ENCODE measurements at places on chromosomes 11 and 22.

DNA sequence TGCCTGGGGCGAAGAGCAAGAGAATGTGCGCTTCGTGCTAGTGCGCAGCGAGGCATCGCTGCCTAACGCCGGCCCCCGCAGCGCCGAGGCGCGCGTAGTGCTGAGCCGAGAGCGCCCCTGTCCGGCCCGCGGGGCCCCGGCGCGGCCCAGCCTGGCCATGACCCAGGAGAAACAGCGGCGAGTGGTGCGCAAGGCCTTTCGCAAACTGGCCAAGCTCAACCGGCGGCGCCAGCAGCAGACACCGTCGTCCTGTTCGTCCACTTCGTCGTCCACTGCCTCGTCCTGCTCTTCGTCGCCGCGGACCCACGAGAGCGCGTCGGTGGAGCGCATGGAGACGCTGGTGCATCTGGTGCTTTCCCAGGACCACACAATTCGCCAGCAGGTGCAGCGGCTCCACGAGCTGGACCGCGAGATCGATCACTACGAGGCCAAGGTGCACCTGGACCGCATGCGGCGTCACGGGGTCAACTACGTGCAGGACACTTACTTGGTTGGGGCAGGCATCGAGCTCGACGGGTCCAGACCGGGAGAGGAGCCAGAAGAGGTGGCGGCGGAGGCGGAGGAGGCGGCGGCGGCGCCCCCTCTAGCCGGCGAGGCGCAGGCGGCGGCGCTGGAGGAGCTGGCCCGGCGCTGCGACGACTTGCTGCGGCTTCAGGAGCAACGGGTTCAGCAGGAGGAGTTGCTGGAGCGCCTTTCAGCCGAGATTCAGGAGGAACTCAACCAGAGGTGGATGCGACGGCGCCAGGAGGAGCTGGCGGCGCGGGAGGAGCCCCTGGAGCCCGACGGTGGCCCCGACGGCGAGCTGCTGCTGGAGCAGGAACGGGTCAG lies 1.0 kb downstream of the RASSF10 start:
- DNase-seq, result no peak

DNA sequence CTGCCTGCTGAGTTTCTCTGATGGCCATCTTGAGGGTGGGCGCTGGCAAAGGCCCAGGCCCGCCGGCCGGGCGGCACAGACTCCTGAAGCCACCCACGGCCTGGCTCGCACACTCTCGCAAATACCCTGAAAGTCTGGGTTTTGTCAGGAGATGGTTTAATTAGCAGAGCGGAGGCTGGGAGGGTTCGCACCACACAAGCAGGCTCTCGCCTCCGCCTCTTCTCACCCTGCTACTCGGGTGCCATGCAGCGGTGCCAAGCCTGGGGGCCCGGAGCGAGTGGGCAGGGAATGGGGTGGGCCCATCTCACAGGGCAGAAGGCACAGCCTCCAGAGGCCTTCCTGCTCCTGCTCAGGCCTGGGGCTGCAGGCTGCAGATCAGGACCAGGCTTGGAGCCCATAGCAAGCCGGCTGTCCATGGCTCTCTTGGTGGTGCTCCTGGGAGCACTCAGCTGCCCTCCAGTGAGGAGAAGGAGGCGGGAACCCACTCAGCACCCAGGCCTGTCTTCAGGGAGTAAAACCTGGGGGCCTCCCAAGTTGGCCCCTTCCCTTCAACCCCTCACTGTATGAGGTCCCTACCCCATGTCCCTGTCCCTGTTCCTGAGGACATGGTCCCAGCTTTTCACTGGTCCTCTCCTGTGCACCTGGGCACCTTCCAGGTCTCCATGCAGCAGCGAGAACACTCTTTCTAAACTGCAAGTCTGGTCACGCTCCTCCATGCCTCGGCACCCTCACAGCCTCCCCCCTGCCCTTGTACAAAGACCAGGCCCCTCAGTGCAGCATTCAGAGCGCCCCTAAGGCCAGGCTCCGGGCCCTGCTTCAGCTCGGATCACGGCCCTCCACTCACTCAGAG lies 62.0 kb downstream of the FLRT1 start:
- no peak for DNase-seq

DNA sequence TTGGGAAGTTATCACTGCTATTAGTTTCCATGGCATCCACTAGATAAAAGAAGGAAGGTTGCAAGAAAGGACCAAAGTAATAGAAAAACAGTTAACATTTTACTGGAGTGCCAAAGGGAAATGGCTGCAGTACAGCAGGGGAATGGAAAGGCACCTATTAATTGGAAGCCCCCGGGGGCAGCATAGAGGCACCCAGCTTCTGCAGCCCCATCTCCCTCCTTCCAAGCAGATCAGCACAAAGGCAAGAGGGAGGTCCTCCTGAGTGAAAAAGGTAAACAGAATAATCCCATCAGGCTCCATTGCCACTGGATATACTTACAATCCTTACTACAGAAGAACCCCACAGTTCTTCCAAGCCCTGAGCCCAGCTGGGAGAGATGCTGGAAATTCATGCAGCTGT lies 887.1 kb downstream of the DLG2 start:
- no peak for DNase-seq

DNA sequence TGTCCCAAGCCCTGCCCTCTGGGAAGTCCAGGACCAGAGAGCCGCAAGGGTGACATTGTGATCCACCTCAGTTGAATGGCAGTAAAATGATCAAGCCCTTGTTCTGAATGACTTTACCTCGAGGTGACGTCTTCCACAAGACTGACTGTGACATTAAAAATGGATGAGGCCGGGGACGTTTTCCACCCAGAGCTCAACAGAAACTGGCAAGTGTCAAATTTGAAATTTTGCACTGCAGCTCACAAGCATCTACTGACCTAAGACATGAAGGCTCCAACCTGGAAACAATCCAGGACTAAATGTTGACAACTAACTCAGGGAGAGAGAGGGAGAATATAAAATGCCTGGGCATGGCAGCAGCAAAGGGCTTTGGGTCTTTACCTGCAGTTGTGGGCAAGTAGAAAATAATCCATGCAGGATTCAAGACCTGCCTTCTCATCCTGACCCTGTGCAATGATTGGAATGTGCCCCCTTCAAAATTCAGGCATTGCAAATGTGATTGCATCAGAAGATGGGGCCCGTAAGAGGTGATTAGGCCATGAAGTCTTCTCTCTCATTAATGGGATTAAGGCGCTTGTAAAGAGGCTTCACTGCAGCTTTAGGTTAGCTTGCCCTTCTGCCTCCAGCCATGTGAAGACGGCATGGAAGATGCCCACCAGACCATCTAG lies 33.6 kb upstream of the CLMP start:
- no peak for DNase-seq

DNA sequence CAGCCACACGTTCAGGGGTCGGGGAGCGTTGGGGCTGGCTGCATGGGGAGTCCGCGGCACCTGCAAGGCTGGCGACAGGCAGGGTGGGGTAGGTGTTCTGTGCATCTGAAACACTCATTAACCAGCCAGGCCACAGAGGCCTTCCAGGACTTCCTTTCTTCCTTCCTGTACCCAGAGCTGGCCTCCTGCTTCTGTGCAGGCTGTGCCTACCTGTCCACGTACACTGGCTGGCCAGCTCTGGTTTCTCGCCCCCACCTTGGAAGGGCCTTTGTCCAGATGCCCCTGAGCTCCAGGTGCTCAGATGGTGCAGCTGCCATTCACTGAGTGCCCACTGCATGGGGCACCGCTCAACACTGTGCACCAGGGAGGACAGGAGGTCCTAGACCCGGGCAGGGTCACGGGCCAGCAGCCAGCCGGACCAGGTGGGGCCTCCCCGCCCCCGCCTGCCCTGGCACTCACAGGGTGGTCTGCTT lies 15.9 kb downstream of the TTLL12 start:
- no peak for DNase-seq

DNA sequence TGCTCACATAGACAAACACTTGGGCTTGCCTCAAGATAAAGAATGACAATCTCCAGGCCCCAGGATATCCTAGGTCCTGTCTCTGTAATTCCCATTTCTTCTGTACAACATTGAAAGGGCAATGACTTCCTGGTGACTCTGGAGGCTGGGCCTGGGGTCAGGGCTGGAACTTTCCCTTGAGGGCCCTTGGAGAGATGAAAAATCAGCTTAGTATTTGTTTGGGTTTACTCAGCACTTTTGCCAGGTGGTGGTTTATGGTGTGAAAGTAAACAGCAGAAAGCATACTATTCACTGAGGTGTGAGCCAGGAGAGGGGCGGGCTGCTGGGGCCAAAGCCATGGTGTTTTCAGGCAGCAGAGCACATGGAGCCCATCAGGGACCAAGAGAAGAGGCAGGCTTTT lies 214.7 kb upstream of the NARS2 start:
- no peak for DNase-seq

DNA sequence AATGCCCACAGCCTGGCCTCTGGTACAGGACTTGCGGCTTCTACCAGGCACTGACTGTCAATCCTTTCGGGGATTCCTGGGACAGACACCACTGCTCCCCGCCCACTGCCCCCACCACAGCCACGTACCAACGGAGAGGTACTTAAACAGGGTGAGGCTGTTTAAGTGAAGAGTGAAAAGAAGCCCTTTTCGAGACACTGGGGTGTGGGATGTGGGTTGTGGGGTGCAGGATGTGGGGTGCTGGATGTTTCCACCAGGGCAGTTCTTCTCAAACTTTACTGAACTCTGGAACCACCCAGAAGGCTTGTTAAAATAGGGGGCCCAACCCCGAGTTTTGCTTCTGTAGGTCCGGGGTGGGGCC lies 34.2 kb upstream of the PRR5 start:
- no peak for DNase-seq

DNA sequence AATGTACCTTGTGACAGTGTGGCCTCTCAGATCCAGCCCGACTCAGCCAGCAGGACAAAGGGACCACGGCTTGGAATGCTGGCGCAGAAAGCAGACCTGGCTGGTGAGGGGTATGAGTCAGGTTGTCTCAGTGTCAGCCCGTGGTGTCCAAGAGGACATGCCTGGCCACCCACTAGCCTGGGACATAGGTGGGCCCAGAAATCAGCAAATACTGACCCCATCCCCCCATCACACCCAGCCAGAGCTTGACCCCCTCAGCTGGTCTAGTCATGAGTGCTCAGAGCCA lies 4.5 kb downstream of the BANF1 start:
- no peak for DNase-seq
